ENCODE measurements at places on chromosomes 12 and 14. TPM values are rescaled to one million over a fixed set of nuclear protein-coding genes. Genes with fewer than 3 reads are reported as not detected.

The CACNA1C gene
- polyA plus RNA-seq: 7.8 TPM

The GPD1 gene
- polyA plus RNA-seq: 57.2 TPM

The ANKRD33 gene
- 0.36 TPM for polyA plus RNA-seq

The NEUROD4 gene
- not detected for polyA plus RNA-seq

The KRT6A gene
- not detected for polyA plus RNA-seq

The LRP1-AS gene
- polyA plus RNA-seq: not detected

The OAS2 gene
- polyA plus RNA-seq: 6.6 TPM

The TRAF3 gene
- 16.2 TPM for polyA plus RNA-seq

The MCRS1 gene
- 79.4 TPM for polyA plus RNA-seq

The DPF3 gene
- polyA plus RNA-seq: 3.8 TPM

The SLC8B1 gene
- 15.6 TPM for polyA plus RNA-seq

The SGPP1 gene
- 31.7 TPM for polyA plus RNA-seq

GRCh38 chr12:117685110-117685926, 283.5 kb downstream of the KSR2 start:
- DNase-seq: no peak

- no peak for DNase-seq
These were observed 996.5 kb downstream of the AACS start for GRCh38 chr12:126061777-126062176.

DNA sequence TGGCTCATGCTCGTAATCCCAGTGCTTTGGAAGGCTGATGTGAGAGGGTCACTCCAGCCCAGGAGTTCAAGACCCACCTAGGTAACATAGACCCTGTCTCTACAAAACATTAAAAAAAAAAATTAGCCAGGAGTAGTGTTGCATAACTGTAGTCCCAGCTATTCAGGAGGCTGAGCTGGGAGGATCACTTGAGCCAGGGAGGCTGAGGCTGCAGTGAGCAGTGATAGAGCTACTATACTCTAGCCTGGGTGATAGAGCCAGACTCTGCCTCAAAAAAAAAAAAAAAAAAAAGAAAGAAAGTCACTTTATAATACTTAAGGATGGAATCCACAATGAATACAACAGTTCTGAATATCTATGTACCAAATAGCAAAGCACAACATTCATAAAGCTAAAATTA, 10.2 kb upstream of the SLC10A1 start:
- DNase-seq: no peak

GRCh38 chr12:78118486-78118885, 287.8 kb downstream of the NAV3 start:
- DNase-seq: no peak

DNA sequence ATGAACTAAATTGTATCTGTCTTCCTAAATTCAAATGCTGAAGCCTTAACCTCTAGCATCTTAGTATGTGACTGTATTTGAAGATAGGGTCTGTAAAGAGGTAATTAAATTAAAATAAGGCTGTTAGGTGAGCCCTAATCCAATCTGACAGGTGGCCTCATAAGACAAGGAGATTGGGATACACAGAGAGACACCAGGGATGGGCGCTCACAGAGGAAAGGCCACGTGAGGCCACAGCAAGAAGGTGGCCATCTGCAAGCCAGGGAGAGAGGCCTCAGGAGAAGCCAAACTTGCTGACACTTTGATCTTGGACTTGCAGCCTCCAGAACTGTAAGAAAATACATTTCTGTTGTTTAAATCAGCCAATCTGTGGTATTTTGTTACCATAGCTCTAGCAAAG, 110.6 kb downstream of the GTF2A1 start:
- DNase-seq: no peak

GRCh38 chr12:16573398-16574077, 32.4 kb downstream of the LMO3 start:
- no peak for DNase-seq

GRCh38 chr12:114444422-114445279, 38.7 kb upstream of the TBX5 start:
- DNase-seq: no peak

DNA sequence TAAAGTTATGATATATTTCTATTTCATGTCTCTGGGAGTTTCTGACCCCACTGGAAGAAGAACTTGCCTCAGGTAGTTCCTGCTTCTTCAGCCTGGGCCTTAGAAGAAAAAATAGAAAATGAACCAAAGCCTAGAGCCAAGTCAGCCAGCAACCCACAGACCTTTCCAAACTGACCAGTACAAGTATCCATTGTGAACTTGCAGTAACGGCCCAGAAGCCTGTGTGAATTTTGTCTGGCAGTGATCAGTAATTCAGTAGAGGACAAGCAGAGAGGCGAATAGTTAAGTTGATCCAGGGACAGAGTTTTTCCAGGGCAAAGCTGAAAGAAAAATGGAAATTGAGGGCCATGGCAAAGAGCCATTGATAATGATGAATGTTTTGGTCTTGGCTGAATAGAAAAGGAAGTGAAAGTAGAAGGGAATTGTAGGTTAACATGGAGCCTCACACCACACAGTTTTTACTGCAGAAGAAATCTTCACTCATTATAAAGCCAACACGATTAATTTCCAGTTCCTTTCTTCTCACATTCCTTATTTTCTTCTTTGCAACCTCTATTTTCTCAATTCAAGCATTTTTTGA, 311.8 kb downstream of the BTG1 start:
- DNase-seq: no peak

DNA sequence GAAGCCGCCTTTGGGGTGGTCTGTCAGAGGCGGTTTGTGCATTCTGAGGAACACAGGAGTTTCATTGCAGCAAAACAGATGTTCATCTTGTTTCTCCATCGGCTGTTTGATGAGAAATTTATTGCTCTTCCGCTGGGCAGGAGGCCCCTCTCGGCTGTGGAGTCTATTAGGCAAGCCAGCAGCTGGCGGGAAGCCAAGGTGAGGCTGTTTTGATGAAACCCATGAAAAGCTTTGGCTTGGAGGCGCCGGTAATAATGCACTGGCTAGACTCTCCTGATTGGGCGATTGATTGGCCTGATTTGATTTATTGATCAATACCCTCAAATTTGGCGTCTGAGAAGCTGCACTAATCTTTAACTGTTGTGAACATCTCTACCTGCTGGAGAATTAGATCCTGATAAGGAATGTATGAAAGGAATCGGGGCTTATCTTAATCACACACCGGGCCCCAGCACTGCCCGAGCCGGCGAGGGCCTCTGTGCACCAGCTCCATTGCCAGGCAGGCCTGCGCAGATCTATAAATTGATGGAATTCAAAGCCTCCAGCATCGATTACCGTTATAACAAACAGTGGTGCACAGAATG, 187.7 kb downstream of the PHETA1 start:
- no peak for DNase-seq

DNA sequence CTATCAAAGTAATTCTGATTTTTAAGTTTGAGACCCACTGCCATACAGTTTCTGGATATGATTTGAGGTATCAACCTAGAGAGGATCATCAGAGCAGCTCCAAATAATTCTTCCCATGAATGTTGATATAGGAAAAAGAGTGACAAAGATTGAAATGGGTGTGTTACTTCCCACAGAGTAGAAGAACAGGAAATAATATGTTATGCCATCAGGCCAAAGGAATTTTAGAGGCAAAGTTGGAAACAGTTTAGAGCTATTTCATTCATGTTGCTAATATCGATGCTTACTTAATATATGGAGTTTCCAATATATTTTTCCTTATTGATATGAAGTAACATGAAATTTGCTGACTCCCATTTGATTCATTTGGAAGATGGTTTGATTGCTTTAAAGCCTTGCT, 8.9 kb upstream of the MSRB3 start:
- DNase-seq: no peak

- no peak for DNase-seq
These were observed 447.2 kb downstream of the SNAPC1 start for GRCh38 chr14:62209287-62209899.

DNA sequence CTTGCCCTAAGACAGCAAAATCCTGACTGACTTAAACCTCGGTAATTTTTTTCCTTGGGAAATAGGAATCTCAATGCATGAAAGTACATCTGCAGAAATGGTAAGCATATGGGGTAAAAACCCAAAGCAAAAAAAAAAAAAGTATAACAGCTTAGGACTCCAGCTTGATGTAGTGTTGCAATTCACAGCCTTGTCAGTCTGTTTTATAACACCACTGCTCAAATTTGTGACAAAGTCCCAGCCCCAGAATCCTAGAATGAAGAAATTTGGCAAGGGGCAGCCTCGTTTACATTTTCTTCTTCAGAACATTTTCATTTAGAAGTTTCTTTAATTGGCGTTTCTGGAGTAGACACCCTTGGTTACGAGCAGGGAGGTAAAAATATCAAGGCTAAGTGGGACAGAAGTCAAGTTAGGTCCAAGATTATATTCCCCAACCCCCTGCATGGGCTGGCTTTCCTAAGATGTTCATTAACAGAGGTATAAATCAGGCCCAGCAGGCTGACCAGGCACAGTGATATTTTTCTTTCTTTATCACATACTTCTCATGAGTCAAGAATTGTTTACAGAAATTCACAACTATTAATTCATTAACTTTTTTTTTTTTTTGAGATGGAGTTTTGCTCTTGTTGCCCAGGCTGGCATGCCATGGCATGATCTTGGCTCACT, 424.0 kb downstream of the RMST start:
- no peak for DNase-seq

DNA sequence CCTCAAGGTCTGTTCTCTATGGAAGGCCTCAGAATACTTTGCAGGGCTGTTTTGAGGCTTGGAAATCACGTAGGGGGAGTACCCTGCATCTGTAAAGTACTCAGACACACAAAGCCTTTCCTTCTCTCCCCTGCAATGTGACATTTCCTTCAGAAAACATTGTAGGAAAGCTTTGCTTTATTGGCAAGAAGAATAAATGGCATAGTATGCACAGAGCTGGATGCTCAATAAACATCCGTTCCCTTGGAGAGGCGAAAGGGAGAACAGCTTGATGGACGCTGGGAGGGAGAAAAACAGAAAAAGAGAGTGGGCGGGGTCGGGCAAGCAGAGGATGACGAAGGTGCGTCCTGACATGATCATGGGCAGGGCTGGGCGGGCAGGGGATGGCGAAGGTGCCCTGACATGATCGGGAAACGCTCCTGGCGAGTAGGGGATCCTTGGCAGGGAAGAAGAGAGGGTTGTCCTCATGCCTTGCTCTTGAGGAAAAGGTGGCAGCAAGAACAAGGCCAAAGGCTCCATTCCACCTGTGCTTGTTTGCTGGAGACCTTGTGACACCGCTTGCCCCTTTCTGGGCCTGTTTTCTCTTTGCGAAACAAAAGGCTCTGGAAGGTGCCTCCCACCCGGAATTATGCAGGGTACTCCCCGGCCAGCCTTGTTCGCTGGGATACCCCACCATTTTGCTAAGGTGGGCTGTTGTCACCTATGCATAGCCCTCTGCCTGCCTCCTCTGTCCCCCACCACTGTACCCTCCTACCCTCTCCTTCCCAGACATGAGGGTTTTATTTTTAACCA, 21.1 kb downstream of the IRF2BPL start:
- no peak for DNase-seq

DNA sequence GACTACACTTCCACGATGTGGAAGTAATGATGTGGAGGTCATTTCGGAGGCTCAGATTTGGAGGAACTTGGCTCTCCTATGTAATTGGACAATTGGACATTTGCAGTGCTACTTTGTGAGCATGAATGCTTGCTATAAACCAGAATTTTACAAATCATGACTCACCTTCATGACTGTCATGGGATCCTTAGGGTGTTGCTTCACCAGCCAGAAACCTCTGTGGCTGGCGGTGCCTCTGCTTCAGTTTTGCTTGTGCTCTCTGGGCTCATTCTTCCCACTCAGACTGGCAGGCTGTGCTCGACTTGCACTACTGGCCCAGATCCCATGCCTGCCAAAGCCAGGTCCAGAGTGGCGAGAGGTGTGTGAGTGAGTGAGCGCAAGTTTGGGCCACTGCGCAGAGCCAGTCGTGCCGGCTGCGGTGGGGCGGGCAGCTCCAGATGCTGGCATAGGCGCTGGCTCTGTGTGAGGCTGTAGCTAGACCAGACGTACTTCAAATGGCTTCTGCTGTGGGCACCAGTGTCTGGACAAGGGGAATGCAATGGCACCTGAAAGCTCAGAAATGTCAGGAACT, 387.8 kb downstream of the AEBP2 start:
- DNase-seq: no peak

- no peak for DNase-seq
These were observed 145.8 kb downstream of the GRIN2B start for GRCh38 chr12:13835652-13836051.

DNA sequence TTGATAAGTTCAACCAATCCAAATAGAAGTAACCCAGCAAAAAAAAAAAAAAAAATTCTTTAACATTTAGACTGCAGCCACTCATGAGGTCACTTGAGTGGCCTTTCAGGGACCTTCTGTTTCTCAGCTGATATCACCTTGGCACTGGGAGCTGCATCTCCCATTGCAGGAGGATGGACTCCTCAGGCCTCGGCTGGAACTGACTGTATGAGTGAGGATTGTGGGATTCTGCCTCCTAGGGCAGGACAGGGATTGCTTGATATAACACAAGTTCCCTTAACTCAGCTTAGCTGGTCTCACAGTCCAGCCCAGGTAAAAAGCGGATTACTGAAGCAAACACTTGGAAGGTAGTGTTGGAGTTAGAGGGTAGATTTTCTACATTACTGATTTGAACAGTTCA, 3.5 kb upstream of the GUCY2C start:
- no peak for DNase-seq

DNA sequence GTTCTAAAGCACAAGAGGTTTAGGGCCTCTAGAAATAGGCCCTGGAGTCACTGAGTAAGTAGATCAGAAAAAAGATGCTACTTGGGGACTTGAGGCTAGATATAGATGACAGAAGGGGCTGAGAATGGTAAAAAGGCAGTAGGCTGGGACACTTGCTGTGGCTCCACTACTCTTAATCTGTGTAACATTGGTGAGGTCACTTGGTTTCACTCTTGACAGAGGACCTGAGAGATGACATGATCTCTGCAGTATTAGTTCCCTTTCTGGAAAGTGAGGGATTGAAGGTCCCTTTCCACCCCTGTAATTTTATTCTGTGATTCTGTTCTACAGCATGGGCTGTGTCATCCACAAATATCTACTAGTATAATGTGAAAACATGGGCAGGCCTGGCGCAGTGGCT, 39.7 kb downstream of the MAPKAPK5 start:
- DNase-seq: no peak

DNA sequence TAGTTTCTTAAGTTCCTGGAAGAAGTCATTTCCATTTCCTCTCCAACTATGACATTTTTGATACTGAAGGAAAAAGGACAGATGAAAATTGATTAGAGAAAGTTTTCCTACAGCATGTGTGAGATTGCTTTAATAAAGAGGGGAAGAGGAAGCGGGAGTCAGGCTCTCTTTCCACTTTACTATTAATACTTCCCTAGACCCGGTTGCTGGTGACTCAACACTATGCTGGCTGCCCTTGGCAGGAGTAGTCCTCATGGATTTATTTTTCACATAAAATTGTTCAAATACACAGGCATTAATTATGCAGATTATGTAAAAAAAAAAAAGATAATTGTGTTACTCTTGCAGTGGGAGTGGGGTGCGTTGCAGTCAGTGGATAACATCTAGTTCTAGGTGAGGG, 293.4 kb downstream of the EGLN3 start:
- DNase-seq: no peak

GRCh38 chr14:102831163-102831804, 54.0 kb downstream of the TRAF3 start:
- no peak for DNase-seq

- peak; percentile 36 for DNase-seq
These were observed 17.5 kb downstream of the ANAPC5 start for GRCh38 chr12:121334513-121335343.

- no peak for DNase-seq
These were observed 81.8 kb upstream of the STAC3 start for GRCh38 chr12:57332646-57333312.

- no peak for DNase-seq
These were observed 142.0 kb downstream of the PLXNC1 start for GRCh38 chr12:94290353-94290752.

GRCh38 chr14:35158951-35159653, 36.8 kb downstream of the PRORP start:
- no peak for DNase-seq

- no peak for DNase-seq
These were observed 75.9 kb downstream of the TMEM132D start for GRCh38 chr12:129827866-129828384.

Measured in renal cortex interstitium (tissue), 15 donors.